CMK (cell line): ENCODE measurements at places on chromosomes 5 and 9.

DNA sequence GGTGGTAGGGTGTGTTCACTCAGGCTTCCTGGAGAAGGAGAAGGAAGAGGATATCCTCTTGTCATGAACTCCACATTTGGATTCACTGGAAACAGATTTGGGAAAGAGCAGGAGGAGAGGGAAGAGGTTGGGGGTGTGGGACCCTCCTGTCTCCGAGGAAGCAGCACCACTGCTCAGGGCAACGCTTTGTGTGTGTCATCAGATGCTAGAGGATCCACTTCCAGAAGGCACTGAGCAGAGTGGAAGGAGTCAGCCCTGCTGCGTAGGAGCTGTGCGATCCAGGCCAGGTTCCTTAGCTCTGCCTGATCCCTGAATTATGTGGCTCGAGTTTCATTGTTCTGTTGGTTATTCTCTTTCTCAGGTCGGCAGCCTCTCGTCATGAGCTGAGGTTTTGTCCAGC lies 37.3 kb upstream of the TJP2 start:
- DNase-seq: no peak

DNA sequence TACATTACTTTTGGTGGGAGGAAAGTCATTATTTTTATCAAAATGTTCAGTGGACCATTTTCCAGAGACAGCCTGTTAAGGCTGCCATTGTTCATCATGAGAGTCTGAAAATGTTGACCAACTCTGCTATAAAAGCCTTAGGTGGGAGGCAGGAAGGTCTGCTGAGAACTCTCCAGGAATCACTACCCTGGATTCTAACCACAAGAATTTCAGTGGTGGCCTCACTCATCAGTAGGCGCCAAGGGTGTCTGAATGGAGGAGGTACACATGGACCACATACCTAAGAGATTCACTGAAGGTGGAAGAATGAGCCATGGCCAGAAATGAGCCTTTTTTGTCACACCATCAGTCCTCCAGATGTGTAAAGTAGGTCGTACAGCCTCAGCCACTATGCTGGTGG lies 21.0 kb upstream of the TLX3 start:
- no peak for DNase-seq

DNA sequence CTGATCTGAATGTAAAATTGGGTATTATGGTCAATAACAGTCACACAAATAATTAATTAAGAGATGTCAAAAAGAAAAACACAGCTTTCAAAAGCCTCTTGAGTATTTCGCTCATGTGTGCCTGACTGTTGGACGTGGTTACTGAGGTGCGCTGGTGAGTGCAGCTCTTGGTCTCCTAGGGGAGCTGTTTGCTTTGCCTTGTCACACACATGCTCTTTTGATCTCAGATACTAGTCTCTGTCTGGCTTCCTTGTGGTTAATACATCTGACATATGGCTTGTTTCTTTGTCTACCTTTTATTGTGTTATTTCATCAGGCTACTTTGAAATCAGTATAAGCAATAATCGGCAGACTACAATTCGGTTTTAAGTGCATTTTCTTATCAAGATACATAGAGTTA lies 51.5 kb downstream of the PCSK1 start:
- DNase-seq: no peak

DNA sequence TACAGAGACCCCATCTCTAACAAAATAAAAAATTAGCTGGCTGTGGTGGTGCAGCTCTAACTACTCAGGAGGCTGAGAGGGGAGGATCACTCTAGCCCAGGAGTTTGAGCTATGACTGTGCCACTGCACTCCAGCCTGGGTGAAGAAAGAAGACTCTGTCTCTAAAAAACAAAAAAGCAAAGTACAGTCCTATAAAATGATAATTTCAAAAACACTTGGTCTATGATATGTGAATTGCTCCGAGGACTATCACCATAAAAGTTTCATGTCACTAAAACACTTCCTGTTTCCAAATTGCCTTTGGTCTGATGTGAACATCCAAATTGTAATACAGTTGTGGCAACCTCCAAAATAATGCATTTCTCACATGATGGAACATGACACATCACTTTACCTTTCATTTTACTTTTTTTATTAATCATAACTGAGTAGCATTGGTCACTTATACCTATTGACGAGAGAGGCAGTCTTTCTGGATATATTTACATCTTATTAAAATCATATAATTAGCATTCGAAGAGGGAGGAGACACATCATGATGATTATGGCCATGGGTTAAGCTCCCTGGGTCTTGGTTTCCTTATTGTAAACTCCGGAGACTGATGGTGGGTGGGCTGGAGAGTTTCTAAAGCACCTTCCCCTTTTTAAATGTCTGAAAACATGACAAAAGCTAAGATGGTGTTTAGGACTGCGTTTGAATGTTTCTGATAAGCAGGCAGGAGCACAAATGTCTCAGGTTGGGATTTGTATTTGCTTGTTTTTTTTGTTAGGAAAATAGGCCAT lies 25.8 kb upstream of the CD180 start:
- no peak for DNase-seq

GRCh38 chr9:131708226-131709002 lies 31.5 kb downstream of the RAPGEF1 start:
- no peak for DNase-seq

- no peak for DNase-seq
These were observed 29.9 kb downstream of the AUH start for GRCh38 chr9:91331849-91332248.

DNA sequence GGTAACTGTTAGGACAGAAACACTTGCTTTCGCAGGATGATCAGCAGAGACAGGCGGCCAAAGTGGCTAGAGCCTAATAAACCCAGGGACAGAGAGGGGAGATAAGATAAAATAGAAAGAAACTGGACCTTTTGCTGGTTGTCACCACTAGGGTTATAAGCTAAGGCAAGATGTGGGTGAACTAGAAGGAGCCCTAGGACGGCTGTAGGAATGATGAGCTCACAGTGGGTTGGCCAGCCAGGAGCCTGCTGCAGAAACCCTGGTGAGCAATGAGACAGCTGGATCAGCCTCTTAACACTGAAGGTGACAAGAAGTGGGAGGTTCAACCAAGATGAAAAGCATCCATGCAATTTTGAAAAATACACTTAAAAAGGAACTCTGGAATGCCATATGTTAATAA lies 13.5 kb downstream of the CTNND2 start:
- no peak for DNase-seq

DNA sequence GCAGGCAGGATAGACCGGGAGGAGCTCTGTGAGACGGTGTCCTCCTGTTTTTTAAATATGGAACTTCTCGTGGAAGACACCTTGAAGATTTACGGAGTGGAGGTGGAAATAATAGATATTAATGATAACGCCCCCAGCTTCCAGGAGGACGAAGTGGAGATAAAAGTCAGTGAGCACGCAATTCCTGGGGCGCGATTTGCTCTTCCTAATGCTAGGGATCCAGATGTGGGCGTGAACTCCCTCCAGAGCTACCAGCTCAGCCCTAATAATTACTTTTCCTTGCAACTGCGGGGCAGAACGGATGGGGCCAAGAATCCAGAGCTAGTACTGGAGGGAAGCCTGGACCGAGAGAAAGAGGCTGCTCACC lies 621 bp downstream of the PCDHGA11 start:
- no peak for DNase-seq

DNA sequence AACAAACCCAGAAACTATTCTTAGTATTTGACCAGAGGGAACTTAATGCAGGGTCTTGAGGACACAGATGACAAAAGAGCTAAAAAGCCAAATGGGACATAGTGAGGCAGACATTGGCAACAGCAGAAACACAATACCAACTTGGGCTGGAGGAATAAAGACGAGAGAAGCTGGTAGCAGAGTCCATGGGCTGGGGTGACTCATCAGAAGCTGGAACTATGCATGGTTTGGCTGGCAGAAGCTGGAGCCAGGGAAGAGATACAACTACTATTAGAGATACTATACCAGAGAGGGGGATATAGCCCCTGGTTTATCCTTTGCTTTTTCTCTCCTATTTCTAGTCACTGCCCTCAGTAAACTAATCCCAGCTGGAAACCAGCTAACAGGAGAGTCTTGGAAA lies 29.2 kb upstream of the DPYSL3 start:
- DNase-seq: no peak

- DNase-seq: no peak
These were observed 21.4 kb downstream of the IPPK start for GRCh38 chr9:92648474-92648971.

GRCh38 chr5:137858954-137859353 lies 8.7 kb upstream of the MYOT start:
- DNase-seq: no peak

DNA sequence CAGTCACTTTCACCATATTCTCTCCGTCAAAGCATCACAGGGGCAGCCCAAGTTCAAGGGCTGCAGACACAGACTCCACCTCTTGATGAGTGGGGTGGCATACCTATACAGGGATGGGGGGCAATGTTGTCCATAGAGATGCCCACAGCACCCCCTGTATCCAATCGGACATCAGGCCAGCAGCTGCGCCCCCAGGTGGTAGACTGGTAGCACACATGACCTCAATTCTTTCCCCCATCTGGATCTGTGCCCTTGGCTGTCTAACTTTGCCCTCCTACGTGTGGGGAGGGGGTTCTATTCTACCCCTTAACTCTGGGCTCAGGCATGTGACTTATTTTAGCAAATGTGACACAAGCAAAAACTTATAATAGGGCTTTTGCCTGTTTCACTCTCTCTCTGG lies 84.0 kb upstream of the SLC25A48 start:
- DNase-seq: no peak

- DNase-seq: no peak
These were observed 1107.0 kb upstream of the SEMA6A start for GRCh38 chr5:117681431-117682254.

DNA sequence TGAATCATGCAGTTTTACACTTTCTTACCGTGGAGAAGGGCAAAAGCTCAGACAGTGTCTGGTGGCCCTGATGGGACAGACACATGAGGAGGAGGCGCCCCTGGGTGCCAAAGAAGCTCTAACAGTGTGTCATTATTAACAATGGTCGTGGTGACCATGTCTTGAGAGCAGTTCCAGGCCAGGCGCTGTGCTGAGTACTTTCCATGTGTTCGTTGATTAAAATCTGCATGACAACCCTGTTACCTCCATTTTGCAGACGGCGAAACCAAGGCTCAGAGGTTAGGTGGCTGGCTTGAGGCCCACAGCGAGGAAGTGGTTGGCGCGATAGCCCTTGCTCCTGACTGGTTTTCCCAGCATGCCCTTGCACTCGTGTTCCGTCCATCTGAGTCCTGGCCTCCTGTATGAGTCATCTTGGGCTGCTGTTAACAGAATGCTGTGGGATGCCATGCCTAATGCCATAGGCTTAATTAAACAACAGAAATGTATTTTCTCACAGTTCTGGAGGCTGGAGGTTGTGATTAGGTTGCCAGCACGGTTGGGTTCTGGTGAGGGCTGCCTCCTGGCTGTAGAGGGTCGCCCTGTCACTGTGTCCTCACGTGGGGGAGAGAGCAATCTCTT lies 92.0 kb downstream of the AMBP start:
- no peak for DNase-seq

DNA sequence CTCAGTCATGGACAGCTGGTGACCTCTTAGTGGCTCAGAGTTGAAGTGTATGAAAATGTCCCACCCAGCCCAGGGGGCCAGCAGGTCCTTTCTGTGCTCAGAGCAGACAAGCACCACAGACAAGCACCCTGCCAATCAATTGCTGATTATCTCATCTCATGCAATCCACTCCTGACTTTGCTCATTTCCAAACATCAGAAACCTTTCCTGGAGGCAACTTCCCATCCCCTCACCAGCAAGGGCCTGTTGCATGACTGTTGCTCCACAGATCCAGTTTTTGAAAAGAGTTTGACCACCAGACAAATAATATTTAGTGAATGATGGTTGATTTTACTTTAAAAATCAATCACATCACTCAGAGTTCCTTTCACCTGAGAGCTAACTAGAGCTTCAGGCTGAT lies 397.3 kb upstream of the KLF4 start:
- DNase-seq: no peak

DNA sequence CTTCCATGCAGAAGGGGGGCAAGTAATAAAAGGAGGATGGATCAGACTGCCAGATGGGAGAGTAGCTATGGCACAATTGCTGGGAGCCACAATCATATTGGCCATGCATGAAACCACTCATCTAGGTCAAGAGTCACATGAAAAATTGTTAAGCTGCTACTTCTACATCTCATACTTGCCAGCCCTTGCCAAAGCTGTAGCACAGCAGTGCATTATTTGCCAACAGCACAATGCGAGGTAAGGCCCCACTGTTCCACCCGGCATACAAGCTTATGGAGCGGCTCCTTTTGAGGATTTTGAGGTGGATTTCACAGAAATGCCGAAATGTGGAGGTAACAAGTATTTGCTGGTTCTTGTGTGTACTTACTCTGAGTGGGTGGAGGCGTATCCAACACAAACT lies 109.9 kb upstream of the EPB41L4A start:
- DNase-seq: no peak
